ENCODE measurements at places on chromosomes 11 and 22. TPM values are rescaled to one million over a fixed set of nuclear protein-coding genes. Genes with fewer than 3 reads are reported as not detected.

Gene OR2AT4
- not detected for total RNA-seq

Gene FAM76B
- total RNA-seq, result 37.4 TPM

Gene ANKRD42
- 25.8 TPM for total RNA-seq

Gene BTBD18
- not detected for total RNA-seq

Gene HTR3A
- total RNA-seq, result not detected

Gene CHRM1
- total RNA-seq, result not detected

Gene RNH1
- 191 TPM for total RNA-seq

Gene TMEM223
- total RNA-seq, result 44.9 TPM

Gene TRIM34
- total RNA-seq, result 7.0 TPM

Gene ARHGAP20
- 19.5 TPM for total RNA-seq

Gene RCE1
- total RNA-seq, result 12.9 TPM

Gene APOBEC3C
- total RNA-seq, result 9.6 TPM

Gene ENTHD1
- total RNA-seq, result not detected

Gene OR52I2
- total RNA-seq, result not detected

Gene CCS
- total RNA-seq, result 27.2 TPM

Gene DEFB131B
- total RNA-seq, result not detected

Gene DMC1
- 25.9 TPM for total RNA-seq

Gene EXPH5
- 6.2 TPM for total RNA-seq

Gene SYT7
- 5.2 TPM for total RNA-seq
